Suprapubic skin (tissue), 4 donors: ENCODE measurements at places on chromosomes 2 and 18. TPM values are rescaled to one million over a fixed set of nuclear protein-coding genes. Genes with fewer than 3 reads are reported as not detected.

The UGT1A8 gene
- not detected for total RNA-seq

The CYP26B1 gene
- total RNA-seq, result 73.9 TPM

The CAPN13 gene
- 0.51 TPM for total RNA-seq

The SDC1 gene
- total RNA-seq, result 724 TPM

The SMAD2 gene
- 48.5 TPM for total RNA-seq

The NOL4 gene
- not detected for total RNA-seq
